NCI-H1092 (cell line): ENCODE measurements at places on chromosomes 1 and 21.

DNA sequence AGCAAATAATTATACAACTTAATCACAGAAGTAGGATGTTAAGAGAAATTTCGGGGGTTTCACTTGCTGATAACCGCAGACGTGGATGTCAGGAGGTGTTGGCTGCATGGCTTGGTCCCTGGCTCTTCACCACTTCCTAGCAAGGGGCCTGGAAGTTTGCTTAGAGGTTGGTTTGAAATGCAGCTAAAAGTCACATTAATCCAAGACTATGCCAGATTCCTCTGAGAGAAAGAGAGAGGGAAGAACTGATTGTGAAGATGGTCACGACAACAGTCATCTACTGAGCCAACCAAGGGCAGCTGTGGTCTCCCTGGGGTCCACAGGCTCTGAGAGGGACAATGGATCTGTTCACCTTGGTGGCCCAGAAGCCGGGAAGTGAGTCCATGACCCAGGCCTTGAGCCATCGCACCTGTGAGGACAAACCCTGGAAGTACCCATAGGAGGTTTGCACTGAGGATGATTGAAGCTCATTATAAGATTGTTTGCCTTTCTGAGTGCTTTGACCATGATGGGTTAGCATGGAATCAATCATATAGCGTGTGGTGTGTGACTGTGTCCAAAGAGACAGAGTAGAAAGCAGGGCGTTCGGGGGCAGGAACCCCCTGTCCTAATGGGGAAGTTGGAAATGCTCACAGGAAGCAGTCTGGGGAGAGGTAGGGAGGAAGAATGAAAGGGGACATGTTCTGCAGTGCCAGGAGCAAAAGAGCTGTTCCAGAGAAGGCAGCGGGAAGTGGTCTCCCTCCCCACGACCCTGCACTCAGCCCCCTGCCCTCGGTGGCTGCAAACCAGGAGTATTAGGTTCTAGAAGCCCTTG, 47.1 kb downstream of the UMODL1 start:
- no peak for DNase-seq

DNA sequence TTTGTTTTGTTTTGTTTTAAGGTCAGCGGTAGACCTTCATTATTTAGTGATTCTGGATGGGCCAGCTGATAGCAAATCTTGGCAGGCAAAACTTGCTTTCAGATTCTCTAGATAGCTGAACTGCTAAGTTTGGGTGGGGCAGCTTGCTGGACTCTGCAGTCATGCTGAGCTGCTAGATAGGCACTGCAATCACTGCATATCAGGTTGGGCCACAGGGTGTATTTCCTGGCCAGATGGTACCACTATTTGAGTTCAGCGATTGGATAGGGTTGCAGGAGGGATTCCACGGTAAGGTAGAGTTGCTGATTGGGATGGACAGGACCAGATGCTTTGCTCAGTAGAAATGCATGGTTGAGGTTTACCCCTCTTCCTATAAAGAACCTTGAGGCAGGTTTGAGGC, 579.3 kb upstream of the ADGRL4 start:
- no peak for DNase-seq

DNA sequence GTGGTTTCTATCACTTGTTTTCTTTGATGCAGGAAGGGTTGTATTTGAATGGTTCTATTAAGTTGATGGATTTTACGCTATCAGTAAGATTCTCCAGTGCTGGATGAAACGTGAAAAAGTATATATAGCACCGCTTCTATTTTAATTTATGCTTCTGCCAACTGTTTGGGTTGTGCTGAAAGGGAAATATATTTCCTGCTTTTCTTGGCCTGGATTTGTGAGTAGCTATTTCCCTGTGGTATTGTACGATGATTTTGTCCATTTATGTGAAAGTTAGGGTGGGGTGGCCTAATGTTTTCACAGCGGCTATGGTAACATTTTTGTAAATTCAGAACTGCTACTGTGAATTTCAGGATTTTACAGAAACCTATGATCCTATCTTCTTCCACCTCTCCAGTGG, 322 bp downstream of the C1orf162 start:
- DNase-seq = no peak

- no peak for DNase-seq
These were observed 6.9 kb downstream of the CAMK1G start for GRCh38 chr1:209590405-209590804.

DNA sequence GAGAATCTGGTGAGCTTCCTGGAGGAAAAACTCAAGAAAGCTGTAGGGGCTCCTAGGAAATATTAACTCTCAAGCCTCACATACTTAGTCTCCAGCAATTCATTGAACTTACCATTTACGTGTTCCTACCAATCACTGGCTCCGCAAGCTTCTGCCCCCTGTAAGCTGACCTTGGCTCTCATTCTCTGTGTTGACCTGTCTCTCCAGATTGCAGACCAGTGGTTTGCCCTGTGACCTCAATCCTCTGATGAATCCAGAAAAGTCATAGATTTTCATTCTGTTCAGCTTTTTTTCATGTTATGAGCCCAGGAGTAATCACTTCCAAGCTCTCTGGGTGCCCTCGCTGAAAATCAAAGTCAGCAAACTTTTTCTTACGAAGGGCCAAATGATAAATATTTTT, 241.9 kb downstream of the DSCAM start:
- DNase-seq = no peak

GRCh38 chr21:29671728-29672127, 268.1 kb downstream of the GRIK1 start:
- DNase-seq = no peak
